ENCODE measurements at places on chromosomes 5 and 9.

DNA sequence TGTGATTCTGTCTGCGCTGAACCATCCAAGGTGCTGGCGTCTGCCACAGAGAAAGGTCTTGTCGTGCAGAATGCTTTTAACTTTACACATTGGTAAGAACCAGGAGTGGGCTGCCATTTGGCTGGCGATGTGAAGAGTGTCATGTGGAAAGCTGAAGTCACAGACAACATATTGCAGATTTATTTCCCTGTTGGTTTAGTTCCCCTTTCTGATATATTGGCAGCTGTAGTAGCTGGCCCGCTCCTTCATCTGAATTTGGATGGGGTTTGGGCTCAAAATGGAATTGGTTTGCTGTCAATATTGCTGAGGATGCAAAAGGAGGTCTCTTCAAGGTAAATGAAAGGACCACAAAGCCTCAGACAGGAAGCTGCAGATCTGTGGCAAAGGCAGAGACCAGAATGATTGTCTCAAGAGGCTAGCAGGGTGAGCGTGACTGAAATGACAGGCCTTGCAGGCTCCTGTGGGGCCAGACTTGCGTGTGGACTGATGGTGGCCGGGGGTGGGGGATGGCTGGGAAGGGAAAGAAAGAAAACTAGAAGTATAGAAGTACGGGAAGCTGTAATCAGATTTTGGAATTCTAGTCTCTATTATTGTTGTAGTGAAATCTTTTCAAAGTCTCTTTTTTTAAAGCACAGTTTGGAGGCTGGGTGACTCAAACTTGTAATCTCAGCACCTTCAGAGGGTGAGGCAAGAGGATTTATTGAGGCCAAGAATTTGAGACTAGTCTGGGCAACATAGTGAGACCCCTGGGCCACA is 25.1 kb upstream of the CD180 start:
- no peak for DNase-seq

DNA sequence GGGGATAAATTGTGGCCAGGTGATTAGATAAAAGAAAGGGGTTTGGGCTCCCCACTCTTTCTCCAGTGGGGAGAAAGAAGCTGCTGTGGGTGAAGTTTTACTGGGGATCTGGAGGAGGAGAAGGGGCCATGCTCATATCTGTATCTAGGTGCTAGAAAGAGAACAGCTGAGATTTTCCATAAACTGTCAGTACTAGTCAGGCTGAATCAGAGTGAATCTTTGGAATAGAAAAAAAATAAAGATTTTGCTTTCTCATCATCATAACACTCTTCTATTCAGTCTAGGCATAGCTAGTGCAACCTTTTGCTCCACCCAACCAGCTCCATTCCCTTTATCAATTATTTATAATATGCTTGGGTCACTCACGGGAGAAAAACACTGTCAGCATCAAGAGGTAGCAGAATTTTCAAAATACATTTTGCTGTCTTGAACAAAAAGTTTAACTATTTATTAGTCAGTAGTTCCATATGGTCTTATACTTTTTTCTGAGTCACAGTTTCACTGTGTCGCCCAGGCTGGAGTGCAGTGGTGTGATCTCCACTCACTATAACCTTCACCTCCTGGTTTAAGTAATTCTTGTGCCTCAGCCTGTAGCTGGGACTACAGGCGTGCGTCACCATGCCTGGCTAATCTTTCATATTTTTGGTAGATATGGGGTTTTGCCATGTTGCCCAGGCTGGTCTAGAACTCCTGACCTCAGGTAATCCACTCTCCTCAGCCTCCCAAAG is 21.3 kb upstream of the ERMP1 start:
- no peak for DNase-seq

- DNase-seq = no peak
Observed at GRCh38 chr9:6910032-6910431, 152.3 kb downstream of the KDM4C start.

GRCh38 chr9:133277467-133277866 is 2.5 kb upstream of the ABO start:
- no peak for DNase-seq

DNA sequence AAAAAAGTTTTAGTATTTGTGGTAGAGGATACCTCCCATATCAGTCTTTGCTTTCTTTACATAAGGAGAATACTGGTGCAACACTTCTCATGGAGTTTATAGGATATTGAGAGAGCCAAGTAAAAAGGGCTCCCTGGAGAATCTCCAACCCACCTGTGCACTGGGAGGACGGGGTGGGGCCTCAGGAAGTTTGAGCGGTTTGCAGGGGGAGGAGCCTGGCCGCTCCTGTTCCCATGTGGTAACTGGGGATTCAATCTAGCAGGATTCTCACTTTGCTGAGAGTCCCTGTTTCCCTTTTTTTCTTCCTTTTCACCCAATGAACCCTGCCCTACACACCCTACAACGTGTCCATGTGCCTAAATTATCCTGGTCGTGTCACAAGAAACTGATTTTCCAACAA is 82.8 kb downstream of the APTX start:
- no peak for DNase-seq

DNA sequence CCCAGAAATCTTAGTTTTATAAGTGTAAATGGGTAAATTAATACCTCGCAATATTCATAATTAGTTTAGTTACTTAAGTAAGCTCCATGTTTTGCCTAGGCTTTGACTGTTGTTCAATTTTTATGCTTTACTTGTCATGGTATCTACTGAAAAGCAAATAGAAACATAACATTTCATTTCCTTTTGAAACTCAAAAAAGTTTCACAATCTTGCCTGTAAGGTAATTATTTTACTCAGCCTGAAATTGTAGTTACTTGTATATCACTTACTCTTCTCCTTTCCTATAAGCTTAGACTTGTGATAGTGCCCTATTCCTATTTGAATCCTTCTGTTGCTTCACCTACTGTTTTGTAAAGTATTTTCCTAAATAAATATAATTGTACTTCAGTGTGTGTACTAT is 914.4 kb upstream of the COX7C start:
- no peak for DNase-seq

- no peak for DNase-seq
Observed at GRCh38 chr9:117234103-117234502, 180.8 kb downstream of the ASTN2 start.

- no peak for DNase-seq
Observed at GRCh38 chr5:19782566-19782965, 205.4 kb downstream of the CDH18 start.

DNA sequence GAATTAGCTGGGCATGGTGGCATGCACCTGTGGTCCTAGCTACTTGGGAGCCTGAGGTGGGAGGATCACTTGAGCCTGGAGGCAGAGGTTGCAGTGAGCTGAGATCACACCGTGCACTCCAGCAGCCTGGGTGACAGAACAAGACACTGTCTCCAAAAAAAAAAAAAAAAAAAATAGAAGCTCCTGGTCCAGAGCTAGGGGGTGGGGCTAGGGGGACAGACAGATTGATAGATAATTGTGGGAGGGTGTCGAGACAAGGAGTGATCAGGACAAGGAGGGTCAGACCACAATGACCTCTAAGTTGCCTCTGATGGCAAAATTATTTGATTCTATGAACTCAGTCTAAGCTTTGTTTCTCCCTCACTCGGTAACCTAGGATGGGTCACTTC is 6.6 kb upstream of the PHF19 start:
- no peak for DNase-seq

DNA sequence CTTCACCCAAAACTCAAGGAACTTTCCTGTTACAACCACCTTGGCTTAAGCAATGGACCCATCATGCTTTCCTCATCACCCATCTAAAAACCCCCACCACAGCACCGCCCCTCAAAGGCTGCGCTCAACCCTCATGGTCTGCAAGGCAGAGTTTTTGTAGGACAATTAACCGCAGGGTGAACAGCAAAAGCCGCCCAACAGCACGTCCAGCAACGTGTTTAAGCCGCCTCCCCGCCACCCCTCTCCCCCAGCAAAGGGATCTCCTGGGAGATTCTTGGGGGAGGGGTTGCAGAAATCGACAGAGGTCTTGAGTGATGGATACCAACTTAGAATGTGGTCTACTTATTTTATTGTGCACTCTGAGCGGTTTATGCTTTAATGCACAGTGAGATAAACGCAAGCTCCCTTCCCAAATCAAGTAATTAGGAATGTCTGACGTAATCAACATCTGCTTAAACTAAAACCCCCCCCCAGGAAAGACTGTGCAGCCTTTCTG is 1.9 kb downstream of the ROR2 start:
- no peak for DNase-seq

DNA sequence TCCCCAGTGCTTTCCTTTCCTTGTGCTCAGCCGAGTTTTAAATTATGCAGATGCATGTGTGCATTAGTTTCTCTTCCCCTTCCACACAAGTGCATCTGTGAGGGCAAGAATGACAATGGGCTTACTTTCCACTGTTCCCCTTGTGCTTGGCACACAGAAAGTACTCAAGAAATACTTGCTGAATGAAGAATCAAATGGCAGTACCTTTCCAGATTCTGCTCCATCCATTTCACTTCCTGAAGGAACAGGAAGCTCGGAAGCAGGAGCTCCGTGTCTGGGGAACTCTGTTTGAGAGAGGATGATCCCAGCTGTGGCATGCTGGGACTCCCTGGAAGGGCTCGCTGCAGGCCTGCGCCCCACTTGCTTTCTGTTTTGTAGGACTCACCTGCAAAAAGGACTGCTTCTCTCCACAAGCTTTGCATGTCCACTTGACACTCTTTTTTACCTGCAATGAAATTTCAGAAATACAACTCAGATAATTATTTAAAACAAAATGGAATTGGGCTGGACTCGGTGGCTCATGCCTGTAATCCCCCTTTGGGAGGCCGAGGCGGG is 5.5 kb downstream of the MRNIP start:
- no peak for DNase-seq

DNA sequence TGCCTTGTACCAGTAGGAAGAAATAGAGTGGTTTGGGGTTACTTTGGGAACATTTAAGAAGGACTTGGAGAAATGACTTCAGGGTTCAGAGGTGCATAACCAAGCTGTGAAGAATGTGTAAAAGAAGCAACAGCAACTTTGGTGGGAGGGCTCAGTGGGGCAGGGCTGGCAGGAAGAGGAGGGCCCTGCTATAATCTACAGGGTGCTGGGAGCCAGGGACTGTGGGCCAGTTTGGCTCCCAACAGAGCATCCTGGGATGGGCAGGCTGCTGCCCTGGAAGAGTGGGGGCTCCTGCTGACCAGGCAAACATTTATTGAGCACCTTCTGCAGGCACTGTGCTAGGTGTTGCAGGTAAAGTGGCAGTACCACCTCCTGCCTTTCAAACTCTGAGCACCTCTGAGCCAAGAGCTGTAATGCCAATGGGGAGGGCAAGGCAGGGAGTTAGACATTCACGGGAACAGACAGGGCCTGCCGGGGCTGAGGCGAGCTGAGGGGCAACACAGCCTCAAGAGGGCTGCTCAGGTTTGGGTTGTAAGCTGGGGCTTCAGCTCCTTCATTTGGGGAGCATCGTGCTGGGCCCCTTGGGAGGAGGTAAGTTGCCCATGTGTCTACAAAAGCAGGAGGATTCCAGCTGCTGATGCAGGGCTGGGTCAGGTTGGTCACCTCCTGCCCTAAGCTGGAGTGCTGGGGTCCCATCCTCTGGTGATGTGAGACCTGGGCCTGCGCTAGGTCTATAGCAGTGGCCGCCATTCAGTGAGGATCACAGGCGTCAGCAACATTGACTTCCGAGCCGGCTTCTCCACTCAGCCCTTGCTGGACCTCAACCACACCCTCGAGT is 30.6 kb downstream of the HMCN2 start:
- DNase-seq = no peak

GRCh38 chr5:127758766-127759283 is 55.6 kb downstream of the CCDC192 start:
- no peak for DNase-seq

GRCh38 chr9:120854596-120855327 is 12.0 kb upstream of the PSMD5 start:
- no peak for DNase-seq
